ENCODE measurements at places on chromosomes 13 and 19.

- DNase-seq, result no peak
Measured at GRCh38 chr13:106246666-106247188, 288.7 kb downstream of the EFNB2 start.

- DNase-seq, result no peak
Measured at GRCh38 chr13:52399708-52400107, 6.3 kb downstream of the THSD1 start.

GRCh38 chr19:42066075-42066754 lies 3.8 kb downstream of the GRIK5 start:
- DNase-seq, result no peak

GRCh38 chr13:112434937-112435523 lies 58.9 kb downstream of the SPACA7 start:
- no peak for DNase-seq

DNA sequence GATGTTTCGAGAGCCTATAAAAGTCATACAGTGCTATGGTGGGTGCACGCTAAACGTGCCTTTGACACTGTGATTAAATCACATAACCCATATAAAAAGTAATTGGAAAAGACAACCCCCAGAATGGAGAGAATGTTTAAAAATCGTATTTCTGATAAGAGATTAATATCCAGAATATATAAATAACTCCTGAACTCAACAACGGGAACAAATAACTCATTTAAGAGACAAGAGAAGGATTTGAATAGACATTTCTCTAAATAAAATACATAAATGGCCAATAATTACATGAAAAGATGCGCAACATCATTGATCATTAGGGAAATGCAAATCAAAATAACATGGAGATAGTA lies 37.0 kb upstream of the IGFL4 start:
- no peak for DNase-seq

DNA sequence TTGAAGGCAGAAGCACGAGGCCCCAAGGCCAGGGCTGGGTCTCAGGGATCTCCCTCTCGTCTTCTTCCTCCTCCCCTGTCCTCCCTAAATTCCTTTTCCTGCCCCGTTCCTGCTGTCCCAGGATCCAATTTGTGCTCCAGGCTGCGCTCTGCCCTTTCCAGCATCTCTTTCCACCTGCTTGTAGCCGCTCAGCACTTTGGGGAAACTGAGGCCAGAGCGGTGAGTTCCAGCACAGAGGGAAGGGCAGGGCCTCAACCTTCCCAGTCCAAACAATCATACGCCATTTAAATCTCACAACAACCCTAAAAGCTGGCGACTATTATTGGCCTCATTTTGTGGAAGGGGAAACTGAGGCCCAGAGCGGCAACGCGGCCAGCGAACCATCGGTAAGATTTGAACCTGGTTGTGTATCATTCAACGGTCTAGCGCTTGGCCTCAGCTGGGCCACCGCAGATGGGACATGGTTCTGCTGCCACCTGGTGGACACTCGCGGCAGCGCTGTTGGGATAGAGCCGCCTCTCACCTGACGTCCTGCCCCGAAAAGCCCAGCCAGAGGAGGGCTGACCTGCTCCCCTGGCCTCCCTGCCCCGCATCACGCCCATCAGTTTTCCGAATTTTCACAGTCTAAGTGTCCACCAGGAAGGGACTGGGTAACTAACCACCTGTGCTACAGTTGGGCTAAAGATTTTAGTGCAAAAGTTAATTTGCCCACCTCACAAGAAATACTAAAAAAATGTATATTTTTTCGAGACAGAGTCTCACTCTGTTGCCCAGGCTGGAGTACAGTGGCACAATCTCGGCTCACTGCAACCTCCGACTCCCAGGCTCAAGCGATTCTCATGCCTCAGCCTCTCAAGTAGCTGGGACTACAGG lies 4.2 kb upstream of the RPL18A start:
- DNase-seq, result no peak

All from AG09309 (cell line).